ENCODE measurements at places on chromosomes 12 and 14. TPM values are rescaled to one million over a fixed set of nuclear protein-coding genes. Genes with fewer than 3 reads are reported as not detected.
A peak's percentile ranks its signal among the peaks of the same experiment; 100 is the strongest.

DNA sequence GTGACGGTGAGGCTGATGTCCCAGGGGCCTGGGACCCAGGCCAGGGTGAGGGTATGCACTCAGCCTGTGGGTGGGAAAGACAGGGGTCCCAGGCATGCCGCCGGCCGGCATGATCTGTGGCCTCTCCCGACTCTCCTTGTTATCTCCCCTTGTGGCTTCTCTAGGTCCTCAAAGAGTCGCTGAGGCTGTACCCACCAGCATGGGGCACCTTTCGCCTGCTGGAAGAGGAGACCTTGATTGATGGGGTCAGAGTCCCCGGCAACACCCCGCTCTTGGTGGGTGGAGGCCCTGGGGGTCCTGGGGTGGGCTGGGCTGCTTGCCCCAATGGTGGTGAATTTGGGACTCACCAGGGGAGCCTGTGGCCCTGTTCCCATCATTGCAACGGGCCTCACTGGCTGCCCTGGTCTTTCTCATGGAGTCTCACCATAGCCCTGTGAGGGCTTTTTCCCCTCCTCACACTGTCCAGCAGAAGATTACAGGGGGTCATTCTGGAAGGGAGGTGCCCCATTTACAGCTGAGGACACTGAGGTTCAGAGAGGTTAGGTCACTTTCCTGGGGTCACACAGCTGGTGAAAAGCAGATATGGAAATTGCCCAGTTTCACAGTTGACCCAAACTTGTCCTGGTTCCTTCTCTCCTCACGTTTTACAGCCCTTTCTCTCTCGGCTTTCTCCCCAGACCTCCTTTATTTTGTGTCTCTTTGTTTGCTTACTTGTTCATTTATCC is 37.9 kb downstream of the CYP46A1 start:
- no peak for DNase-seq

DNA sequence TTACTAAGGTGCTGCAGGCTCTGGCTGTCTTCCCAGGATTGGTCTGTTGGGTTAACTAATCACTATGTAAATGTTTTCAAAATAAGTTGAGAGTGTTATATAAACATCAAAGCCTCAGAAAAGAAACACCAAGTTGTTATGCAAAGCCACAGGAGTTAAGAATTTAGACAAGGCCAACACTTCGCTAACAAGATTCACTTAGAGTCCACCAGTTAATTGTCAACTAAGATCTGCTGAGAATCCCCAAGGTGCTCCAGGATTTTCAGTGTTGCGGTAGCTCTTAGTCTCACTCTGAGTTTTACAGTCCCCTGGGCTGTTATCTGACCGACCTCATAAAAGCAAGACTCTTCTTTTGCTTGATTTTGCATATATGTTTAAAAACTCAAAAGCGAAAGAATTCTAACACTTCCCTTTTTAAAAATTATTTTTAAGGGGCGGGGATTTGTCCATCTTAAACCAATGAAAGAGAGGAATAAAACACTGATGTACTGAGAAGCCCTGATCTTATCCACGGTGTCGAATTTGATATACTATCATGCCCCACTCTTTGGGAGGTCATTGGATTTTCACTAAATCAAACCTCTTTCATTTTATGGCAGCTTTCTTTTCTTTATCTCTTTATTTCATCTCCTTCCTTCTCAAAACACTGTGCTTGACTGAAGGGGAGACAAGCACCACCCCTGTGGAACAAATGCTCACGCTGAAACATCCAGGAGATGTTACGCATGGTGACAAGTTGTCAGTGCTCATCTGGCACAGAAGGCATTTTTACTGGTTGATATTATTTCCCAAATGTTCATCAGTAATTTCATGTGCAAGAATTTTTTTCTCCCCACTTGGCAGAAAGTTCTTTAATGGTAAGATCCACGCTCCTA is 7.0 kb downstream of the NIN start:
- no peak for DNase-seq

GRCh38 chr12:152440-152839 is 61.5 kb downstream of the SLC6A12 start:
- DNase-seq: no peak

GRCh38 chr12:119659289-119659897 is 8.5 kb upstream of the PRKAB1 start:
- DNase-seq: no peak

DNA sequence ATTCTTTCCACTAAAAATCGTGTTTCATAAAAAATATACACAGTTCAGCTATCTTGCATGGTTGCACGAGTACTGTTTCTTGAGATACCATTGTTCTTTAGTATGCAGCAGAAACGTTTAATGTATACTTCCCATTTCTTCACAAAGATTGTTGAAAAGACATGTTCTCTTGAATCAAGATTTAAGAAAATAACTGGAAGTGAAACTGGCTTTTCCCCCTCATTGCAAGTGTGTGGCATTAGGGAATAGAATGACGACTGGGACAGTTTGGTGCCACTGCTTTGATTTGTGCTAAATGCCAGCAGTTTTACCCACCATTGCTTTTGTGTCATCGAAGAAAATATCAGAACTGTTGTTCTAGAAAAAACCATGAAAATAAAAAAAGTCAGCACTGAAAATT is 20.3 kb upstream of the DHRS2 start:
- DNase-seq: no peak

GRCh38 chr14:56666716-56667115 is 87.1 kb downstream of the TMEM260 start:
- DNase-seq: peak; percentile 58

DNA sequence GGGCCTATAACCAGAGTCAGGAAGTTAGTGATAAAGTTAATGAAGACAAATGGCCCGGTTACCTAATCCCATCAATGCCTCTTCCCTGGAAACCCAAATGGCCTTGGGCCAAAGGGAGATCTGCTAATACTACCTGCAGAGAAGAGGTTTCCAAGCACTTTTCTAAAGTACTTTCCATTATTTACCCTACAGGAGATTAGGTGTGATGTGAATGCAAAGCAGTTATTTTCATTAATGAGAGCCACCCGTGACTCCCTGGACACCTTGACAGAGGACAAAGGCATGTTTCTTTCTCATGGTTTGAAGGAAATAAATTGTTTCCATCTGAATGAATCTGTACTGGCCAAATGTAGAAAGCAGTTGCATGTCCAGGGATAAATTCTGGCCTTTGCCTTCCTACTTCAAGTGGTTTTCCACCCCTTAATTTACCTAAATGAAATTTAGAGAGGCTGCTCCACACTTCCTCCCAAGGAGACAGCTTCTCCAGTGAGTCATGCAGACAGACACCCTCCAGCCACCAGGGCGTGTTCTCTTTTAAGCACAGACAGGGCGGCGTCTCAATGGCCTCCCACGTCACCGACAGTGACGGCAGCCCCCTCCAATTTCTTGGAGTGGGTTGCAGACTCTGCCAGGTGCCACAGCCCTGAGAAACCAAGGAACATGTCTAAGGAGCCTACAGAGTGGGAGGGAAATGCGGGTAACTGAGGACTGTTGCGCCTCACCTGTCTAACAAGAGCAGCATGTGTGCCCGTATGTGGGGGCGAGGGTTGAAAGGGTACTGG is 43.9 kb upstream of the GNPNAT1 start:
- peak; percentile 78 for DNase-seq

DNA sequence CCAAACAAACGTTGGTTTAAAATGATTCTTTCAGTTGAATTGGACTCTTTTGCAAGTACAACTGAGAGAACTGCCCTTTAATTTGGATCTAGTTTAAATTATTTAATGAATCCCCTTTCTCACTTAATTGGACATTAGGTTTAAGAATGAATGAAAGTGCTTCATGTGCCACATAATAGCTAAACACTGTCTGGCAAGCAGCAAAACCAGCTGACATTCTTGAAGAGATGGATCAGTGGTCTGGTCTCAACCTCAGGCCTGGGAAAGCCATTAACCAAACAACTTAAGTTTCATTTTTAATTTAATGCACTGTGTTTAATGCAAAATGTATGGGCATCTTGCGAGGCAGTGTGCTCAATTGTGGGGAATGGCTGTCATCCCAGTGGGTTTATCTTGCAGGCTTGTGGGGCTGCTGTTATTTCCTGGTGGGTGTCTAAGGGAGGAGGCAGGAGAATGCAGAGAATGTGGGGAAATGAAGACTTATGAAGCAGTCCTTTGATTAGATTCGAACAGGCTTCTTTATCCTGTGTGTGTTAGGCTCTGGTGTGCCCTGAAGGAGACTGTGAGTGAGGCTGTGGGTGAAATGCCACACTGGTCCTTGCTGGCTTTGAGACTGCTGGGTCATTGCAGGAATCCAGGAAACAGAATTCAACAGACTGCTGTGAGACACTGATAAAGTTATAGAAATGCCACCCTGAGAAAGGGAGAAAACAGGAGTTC is 144.1 kb upstream of the PELI2 start:
- no peak for DNase-seq

- DNase-seq: no peak
Measured at GRCh38 chr14:59355091-59355490, 110.1 kb downstream of the GPR135 start.

DNA sequence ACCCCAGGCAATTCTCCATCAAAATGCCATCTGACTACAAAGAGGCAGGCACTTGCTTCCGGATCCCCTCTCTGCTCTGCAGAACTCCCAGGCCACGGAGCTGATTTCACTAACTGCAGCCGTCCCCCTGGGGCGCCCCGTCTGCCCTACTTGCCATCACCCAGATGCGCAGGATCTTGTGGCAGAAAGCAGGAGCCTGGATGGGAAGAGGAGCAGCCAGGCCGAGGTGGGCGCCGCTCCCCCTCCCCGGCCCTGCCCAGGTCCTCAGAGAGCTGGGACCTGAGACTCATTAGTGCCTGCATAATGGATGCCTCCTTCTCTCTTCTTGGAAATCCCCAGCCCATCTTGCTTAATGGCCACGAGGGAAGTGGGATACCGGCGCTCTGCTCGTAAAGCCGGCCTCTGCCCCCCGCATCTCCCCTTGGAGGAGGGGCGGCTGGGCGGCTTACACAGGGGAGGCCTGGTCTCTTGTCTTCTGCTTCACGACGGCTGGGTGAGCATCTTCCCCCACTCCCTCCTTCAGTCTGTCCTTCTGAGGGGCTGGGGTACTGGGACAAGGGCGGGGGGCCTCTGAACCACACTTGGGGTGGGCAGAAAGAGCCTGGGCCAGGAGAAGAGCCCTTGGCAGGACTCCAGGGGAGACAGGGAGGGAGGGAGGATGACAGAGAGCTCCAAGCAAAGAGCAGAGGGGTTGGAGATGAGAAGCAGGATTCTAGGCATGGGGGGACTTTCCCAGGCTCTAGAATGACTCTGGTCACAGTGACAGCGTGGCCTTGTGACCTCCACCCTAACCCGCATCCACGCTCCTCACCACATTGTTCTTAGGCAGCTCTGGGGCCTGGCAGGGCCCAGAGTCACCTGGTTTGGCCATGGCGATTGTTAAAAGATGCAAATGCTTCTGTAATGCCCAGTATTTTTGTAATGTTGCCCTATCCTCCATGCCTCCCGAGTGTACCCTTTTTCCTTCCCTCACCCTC is 19.4 kb upstream of the EML1 start:
- DNase-seq: no peak

NYNRIN gene
- 0.12 TPM for total RNA-seq

DNA sequence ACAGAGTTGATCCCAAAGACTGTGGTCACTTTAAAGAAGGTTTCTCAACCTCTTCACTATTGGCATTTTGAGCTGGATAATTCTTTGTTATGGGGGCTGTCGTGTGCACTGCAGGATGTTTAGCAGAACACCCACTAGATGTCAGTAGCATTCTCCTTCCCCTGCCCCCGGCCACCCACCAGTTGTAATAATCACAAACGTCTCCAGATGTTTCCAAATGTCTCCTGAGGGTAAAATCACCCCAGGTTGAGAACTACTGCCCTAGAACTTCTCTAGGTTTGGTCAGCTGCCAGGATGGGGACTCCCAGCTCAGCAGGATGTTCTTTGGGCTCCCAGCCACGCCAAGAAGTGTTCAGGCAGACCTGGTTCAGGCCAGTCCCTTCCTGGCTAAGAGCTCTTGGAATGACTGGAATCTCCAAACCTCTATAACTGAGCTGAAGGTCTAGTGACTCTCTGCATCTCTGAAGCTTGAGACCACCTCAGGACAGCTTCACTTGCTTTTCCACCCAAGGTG is 12.5 kb upstream of the AJUBA start:
- DNase-seq: peak; percentile 53

DNA sequence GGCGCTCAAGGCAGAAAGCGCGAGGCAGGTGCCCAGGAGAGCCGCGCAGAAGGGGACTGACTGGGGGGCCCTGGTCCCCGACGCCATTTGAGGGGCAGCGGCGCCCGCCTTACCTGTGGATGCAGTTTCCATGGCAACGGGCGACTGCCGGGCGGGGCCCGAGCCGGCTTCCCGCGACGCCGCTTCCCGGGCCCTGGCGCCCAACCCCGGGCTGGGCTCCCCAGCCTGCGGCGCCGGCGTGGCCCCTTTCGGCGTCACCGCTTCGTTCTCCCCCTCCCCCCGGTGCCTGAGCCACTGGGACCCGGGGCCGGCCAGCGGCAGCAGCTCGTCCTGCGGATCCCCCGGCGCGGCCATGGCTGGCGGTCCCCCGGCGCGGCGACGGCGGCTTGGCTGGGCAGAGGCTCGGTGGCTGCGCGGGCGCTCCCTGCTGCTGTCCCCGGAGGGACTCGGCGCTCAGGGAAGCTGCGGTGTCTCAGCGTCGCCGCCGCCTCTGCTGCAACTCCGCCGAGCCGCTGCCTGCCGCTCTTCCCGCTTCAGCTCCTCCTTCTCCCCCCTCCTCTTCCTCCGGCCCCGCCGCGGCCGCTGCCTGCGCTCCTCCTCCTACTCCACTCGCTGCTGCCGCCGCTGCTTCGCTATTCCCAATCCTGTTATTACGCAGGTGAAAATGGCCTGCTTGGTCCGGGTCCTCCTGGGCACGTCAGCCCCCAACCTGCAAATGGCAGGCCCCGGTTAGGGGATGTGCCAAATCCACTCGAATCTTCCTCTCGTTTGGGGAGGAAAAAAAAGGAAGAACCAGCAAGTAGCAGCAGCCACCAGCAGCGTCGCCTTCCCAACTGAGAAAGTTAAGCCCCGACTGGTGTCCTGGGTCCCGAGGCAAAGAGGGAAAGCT is at the start of gene RTN1:
Gene RTN1, minus strand, starts transcription at position 500 of the 889 bp plus-strand sequence. Its CDS starts 146 bp downstream, at position 354.
- DNase-seq: peak; percentile 16

- no peak for DNase-seq
Measured at GRCh38 chr12:85273381-85274314, 6.4 kb upstream of the ALX1 start.

DNA sequence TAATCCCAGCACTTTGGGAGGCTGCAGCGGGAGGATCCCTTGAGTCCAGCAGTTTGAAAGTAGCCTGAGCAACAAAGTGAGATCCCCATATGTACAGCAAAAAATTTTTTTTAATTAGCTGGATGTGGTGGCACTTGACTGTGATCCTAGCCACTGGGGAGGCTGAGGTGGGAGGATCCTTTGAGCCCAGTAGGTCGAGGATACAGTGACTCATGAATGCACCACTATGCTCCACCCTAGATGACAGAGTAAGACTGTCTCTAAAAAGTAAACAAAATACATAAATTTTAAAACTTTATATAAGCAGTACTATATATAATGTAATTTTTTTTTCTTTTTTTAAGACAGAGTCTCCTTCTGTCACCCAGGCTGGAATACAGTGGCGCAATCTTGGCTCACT is 115.4 kb downstream of the ESR2 start:
- DNase-seq: no peak

Data from A172 (cell line).